ENCODE measurements at places on chromosomes 6 and 20.
A peak's percentile ranks its signal among the peaks of the same experiment; 100 is the strongest.

DNA sequence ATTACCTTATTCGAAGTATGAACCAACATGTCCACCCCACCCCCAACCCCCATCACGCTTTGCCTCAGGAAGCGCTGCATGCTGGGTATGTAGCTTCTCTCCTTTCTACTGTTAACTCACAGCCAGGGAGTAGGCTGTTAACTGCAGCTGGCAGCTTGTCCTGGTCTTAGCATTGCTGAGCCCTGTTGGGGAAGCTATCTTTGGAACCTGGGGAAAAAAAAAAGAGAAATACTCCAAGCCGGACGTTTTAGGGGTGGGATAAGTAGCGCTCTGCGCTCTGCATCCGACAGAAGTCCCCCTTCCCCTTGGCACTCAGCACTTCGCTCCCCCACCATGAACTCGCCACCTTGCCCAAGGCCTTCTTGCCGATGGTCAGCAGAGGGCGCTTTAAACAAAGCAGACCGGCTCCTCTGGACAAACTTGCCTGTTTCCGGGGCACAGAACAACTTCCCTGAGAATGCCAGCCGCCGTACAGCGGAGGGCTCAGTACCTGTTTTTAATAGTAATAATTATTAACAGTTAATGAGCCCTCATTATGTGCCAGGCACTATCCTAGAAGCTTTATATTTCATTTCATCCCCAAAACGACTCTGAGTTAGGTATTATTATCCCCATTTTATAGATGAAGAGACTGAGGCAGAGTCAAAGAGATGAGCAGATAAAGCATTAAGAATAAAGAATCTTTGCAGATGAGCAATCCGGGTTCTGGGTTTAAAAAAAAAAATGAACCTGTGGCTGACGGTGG is 35.2 kb upstream of the MDFI start:
- peak; percentile 91 for DNase-seq

- no peak for DNase-seq
These were observed 212.7 kb downstream of the TMEM242 start for GRCh38 chr6:157110607-157111006.

GRCh38 chr20:8530022-8530421 is 398.0 kb downstream of the PLCB1 start:
- no peak for DNase-seq

- DNase-seq: peak; percentile 79
These were observed 122.3 kb downstream of the BANF2 start for GRCh38 chr20:17822039-17822438.

GRCh38 chr6:100923481-100924165 is 42.5 kb upstream of the ASCC3 start:
- peak; percentile 23 for DNase-seq

GRCh38 chr6:16576451-16577368 is 184.6 kb downstream of the ATXN1 start:
- no peak for DNase-seq

DNA sequence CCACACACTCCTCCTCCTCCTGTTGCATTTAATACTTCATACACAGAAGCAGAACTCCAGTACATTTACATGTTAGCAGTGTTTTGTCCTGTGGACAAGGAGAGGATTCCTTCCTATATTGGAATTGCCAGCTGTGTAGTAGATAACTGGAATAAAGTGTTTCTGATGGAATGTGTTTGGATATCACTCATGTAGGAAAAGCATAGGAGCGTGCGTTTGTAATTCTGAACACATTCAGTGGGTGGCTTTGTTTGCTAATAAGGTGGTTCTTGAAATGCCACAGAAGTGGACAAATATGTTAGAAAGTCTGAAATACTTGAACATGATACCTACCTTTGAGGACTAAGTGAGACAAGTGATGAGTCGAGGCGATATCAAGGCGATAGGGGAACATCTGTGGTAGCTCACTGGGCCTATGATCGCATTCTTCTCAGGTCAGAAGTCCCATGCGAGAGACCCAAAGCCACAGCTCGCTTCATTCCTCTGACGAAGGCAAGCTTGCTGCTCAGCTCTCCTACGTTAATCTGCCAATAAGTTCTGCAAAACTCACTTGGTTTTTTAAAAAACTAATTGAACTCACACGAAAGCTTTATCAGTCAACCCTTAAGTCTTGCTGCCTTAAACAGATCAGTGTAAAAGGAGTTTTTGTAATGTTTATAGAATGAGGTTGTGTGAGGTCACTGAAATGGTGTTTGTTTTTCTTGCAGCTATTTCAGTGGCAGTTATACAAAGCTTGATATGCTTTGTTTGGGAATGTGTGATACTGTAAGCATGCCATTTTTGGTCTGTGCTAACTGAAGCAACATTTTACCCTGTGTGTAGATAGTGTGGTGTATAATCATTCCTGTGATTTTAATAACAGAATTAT is 159.9 kb downstream of the SOX4 start:
- DNase-seq: no peak

DNA sequence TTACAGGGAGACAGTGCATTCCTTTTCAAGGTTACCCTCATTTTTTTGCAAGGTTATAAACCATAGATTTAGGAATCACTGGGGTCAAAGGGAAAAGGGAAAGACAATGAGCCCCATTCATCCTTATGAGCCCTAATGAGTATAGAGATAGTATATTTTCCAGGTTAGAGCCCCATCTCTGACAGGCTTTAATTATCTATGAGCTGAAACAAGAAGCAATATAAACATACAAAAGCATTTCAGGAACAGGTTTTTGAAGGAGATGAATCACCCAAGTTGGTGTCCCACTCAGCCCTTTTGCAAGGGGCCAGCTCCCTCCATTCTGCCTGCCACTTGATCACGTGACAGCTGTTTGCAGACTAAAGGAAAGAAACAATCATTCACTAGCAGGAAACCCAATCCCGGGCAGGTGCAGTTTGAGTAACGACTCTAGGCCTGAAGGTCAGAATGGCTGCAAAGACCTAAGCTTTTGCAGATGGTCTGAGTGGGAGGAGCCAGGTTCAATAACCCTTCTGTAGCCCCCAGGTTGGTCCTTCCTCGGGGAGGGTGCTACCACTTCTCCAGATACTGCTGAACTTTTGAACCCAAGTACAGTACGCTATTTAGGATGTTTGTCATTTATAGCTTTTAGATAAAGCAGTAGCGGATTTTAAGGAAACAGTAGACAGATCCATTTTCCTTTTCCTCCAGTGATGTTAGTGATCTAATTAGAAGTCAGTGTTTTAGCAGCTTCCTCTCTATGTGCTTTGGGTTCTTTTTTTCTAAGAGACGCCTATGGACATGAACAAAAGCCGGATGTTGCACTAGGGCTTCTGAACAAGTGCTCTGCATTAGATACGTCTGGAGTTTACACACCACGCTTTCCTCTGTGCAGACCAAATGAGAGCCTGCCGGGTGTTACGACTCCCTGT is 253.2 kb downstream of the SOX4 start:
- peak; percentile 51 for DNase-seq

DNA sequence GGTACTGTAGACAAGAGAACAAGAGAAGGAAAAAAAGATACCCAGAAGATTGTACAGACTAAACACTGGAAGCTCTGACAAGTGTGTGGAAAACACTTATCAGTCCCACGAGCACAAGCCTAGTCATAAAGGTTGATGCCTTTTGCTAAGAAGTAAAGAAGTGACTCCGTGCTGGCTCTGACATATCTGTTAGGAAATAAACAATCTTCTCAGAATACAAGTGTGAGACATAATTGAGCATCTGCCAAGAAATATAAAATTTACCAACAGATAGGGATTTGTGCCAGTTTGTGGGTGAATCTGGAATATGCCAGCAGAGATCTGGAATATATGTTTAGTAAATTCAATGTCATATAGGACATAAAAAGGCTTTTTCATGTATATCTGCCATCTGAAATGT is 258.7 kb upstream of the RNF217 start:
- DNase-seq: no peak

DNA sequence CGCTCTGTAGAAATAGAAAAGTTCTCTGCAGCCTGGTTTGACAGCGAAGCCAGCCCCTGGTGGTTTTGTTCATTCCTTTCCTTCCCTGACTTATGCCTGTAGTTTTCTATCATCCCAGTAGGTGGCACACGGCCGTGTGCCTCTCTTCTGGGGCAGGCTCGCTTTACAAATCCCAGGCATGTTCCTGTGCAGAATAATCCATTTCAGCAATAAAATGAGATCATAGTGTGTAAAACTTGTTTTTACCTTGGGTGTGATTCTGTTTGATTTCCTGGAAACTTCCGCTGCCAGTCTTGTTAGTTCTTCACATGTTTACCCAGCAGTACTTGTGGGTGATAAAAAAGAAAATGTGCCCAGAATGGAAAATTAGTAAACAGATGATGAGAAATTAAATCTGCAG is 7.4 kb upstream of the INSM1 start:
- peak; percentile 63 for DNase-seq

DNA sequence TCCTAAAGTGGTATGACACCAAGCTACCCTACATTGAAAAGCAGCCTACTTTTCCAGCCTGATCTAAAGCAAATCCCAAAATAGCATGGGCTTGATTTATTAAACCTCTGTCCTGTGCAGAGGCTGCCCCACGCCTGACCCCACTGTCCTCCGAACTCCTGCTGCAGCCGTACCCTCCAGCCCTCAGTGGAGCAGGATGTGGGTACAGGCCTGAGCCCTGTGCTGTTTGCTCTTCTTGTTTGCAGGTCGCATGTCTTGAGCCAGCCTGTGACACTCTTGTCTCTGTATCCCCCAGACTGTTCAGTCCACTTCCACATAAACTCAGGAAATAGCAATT is 61.2 kb downstream of the RPP40 start:
- DNase-seq: no peak

DNA sequence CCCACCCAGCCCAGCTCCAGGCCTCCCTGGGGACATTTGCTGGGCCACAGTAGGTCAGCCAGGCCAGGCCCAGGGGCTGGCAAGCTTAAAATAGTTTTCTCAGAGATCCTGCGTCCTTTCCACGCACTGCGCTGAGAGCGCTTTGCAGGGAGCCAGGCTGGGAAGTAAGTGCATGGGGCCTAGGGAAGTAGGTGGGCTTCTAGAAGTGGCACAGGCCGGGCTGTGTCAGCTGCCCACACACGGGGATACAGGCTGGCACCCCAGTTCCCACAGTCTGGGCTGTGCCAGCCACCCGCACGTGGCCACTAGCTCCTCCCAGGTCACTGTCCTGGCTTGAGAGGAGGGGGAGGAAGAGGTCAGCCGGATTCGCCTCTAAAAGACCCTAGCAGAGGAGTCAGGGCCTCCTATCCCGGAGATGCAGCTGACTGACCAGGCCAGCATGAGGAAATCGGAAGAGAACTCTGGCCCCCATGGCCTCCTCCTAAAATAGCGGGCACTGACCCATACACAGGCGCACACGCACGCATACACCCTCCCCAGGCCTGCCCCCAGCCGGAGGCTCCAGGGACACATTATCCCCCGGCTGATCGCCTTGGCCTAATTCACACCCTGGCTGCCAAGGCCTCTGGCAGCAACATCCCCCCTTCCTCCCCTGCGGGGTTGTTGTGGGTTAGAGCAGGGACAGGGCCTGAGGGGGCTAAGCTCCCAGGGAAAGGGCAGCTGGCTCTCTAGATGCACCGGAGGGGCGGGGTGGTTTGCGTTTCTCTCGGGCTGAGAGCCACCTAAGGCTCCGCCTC is 5.4 kb downstream of the SLCO4A1 start:
- DNase-seq: no peak

GRCh38 chr6:33172688-33173534 is 19.4 kb downstream of the COL11A2 start:
- DNase-seq: no peak

DNA sequence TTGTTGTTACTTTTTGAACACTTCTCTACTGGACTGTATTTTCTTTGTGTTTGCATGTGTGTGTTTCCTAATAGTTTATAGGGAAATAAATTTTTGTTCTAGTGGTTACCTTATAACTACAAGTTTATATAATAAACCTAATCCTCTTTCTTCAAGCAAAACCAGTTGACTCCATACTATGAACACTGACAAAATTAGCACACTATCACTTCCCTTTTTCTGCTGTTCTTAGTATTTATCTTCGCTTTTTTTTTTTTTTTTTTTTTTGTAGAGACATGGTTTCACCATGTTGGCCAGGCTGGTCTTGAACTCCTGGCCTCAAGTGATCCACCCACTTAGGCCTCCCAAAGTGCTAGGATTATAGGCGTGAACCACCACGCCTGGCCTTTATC is 25.0 kb upstream of the C6orf62 start:
- DNase-seq: no peak

DNA sequence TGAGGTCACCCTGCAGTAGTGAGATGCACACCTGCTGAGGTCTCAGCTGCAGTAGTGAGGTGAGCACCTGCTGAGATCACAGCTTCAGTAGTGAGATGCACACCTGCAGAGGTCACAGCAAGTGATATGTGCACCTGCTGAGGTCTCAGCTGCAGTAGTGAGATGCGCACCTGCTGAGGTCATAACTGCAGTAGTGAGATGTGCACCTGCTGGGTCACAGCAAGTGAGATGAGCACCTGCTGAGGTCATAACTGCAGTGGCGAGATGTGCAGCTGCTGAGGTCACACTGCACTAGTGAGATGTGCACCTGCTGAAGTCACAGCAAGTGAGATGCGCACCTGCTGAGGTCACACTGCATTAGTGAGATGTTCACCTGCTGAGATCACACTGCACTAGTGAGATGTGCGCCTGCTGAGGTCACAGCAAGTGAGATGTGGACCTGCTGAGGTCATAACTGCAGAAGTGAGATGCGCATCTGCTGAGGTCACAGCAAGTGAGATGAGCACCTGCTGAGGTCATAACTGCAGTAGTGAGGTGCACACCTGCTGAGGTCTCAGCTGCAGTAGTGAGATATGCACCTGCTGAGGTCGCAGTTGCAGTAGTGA is 20.8 kb downstream of the ZDHHC14 start:
- DNase-seq: no peak

DNA sequence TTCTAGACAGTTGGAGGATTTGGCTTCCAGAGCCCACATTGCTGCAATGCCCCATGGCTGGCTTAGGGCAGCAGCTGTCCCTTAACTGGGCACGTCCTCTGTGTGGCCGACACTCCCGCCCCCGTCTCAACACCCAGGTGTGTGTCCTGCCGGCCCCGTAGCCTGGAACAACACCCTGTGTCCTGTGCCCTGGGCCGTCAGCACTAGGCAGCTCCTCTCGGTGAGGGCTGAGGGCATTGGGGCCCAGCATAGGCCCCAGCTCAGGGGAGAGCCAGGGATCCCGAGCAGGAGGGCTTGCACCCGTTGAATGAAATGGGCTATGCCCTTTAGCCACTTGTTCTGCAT is 121.0 kb downstream of the CDH4 start:
- DNase-seq: no peak

GRCh38 chr6:53199156-53199555 is 50.5 kb upstream of the GCM1 start:
- no peak for DNase-seq

GRCh38 chr6:3388786-3389185 is 68.1 kb downstream of the SLC22A23 start:
- DNase-seq: no peak

- no peak for DNase-seq
These were observed 20.7 kb downstream of the CGA start for GRCh38 chr6:87074101-87074621.
